Thoracic aorta (tissue), 2 donors: ENCODE measurements at places on chromosomes 16 and 17.
A peak's percentile ranks its signal among the peaks of the same experiment; 100 is the strongest.

- H3K27me3 ChIP-seq = no peaks in the 10 kb centered on the region
- no peaks in the 10 kb centered on the region for H3K36me3 ChIP-seq
- no peak overlapping the region for H3K27ac ChIP-seq
- no peak for DNase-seq
- H3K4me1 ChIP-seq = no peaks in the 10 kb centered on the region
- H3K4me3 ChIP-seq = no peak overlapping the region
These were observed 205.6 kb downstream of the IRF8 start for GRCh38 chr16:86104537-86105048.

GRCh38 chr16:9372934-9373890, 281.8 kb downstream of the HAPSTR1 start:
- DNase-seq = no peak
- no peak overlapping the region for H3K4me3 ChIP-seq
- H3K27me3 ChIP-seq = no peaks in the 10 kb centered on the region

DNA sequence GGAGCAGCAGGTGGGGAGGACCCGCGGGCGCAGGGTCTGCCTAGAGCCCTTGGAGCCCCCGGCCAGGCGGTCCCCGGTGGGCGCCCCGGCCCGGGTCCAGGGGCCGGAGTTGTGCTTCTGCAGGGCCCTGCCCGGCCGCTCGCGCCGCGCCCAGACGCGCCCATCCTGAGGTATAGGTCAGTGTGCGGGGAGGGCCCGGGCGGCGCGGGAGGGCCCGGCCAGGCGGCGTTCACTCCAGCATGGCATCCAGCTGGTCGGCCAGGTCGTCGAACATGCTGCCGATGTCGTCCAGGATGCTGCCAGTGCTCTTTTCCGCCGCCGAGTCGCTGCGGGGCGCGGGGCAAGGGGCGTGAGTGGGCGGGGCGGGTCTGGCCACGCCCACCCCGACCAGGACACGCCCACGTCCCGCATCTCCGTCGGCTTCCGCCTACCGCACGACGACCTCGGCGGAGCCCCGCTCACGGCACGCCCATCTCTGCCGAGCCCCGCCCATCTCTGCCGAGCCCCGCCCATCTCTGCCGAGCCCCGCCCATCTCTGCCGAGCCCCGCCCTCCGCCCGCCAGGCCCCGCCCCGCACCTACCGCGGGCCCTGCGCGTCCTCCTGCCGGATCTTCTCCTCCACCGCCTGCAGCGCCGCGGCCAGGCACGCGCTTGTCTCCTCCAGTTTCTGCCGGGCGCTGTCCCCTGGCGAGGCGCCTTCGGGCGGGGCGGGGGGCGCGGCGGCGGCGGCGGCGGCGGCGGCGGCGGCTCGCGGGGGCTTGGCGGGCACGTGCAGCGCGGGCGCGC, 17.9 kb downstream of the CASKIN1 start:
- no peaks in the 10 kb centered on the region for H3K4me1 ChIP-seq
- H3K27me3 ChIP-seq = no peaks in the 10 kb centered on the region
- no peak overlapping the region for H3K27ac ChIP-seq
- H3K4me3 ChIP-seq = no peak overlapping the region

GRCh38 chr16:63458846-63459245, 1422.6 kb upstream of the CDH8 start:
- H3K4me3 ChIP-seq = no peak overlapping the region
- no peaks in the 10 kb centered on the region for H3K36me3 ChIP-seq
- no peak overlapping the region for H3K27ac ChIP-seq
- H3K27me3 ChIP-seq = no peaks in the 10 kb centered on the region
- DNase-seq = no peak
- no peaks in the 10 kb centered on the region for H3K4me1 ChIP-seq

DNA sequence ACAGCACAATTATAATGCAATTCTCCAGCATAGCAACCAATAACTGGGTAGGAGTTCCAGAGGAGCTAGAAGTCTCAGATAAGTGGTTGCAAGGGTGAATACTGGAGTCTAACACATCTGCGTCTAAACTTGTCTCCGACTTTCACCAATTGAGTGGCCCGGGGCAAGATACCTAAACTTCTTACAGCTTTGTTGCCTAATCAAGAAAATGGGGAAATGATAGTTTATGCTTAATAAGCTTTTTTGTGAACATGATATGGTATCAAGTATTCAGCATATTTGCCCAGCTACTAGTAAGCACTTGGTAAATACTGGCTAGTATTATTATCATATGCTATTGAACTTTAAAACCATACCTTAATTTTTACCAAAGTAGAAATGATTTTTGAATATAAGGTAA, 183.5 kb downstream of the KCNJ2 start:
- no peak overlapping the region for H3K27ac ChIP-seq
- H3K4me3 ChIP-seq = no peak overlapping the region
- no peak for DNase-seq
- no peaks in the 10 kb centered on the region for H3K27me3 ChIP-seq
- H3K36me3 ChIP-seq = no peaks in the 10 kb centered on the region

- no peaks in the 10 kb centered on the region for H3K36me3 ChIP-seq
- H3K27me3 ChIP-seq = no peaks in the 10 kb centered on the region
- H3K27ac ChIP-seq = no peak overlapping the region
- no peak overlapping the region for H3K4me3 ChIP-seq
- no peak for DNase-seq
These were observed 13.0 kb downstream of the ARL4D start for GRCh38 chr17:43411749-43412148.

DNA sequence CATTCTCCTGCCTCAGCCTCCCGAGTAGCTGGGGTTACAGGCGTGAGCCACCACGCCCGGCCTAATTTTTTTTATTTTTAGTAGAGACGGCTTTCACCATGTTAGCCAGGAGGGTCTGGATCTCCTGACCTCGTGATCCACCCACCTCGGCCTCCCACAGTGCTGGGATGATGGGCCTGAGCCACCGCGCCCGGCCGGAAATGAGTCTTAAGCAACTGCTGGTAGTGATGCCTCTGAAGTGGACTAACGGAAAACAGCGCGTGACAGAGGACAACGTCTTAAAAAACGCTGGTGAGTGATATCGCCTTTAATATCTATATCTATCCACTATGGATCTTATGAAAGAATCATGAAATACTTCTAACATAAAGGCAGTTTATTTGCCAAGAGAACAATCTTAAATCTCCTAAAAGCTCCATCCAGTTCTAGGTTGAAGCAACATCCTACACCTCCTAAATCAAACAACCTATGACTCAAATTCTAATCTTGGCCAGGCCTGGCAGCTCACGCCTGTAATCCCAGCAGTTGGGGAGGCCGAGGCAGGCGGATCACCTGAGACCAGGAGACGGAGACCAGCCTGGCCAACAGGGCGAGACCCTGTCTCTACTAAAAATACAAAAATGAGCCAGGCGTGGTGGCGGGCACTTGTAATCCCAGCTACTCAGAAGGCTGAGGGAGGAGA, 69.8 kb downstream of the NXN start:
- no peak for DNase-seq
- no peaks in the 10 kb centered on the region for H3K27me3 ChIP-seq
- H3K36me3 ChIP-seq = no peaks in the 10 kb centered on the region
- H3K27ac ChIP-seq = no peak overlapping the region
- no peaks in the 10 kb centered on the region for H3K4me1 ChIP-seq

DNA sequence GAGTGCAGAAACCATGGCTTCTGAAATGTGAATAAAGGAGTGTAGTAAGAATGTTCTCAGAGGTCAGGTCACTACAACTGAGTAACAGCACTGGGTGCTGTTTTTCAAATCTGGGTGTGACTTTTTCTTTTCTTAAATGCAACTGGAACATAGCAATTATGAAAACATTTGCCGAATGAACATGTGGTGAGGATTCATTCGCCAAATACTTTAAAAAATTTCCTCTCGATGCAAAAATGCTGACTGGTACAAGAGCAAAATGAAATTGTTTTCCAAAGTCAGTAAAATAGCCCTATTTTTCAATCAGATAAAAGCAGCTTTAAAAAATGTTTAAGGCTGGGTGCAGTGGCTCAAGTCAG, 18.6 kb downstream of the ZDHHC7 start:
- H3K27ac ChIP-seq = peak overlapping the region; percentile 84
- no peaks in the 10 kb centered on the region for H3K27me3 ChIP-seq
- no peak overlapping the region for H3K4me3 ChIP-seq
- H3K36me3 ChIP-seq = peaks cover 30% of the 10 kb centered on the region

DNA sequence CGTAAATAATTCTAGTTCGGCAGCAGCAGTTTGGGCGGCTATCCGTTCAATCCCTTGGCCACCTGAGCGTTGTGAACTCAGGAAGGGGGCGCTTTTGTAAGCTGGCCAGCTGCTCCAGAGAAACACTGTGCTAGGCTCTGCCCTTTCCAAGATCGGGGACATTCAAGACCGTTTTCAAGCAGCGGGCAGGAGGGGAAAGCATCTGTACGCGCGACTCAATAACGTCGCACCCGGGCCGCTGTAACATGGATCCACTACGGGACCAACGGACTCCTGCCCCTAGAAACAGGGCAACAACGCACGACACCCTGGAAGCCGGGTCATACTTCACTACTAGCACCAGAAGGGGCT, 463 bp downstream of the TOP2A start:
- H3K27ac ChIP-seq = no peak overlapping the region
- H3K36me3 ChIP-seq = no peaks in the 10 kb centered on the region
- peaks cover 7% of the 10 kb centered on the region for H3K4me1 ChIP-seq
- H3K4me3 ChIP-seq = peak overlapping the region; percentile 76
- H3K27me3 ChIP-seq = no peaks in the 10 kb centered on the region
- no peak for DNase-seq

- DNase-seq = no peak
- no peak overlapping the region for H3K27ac ChIP-seq
- H3K27me3 ChIP-seq = no peaks in the 10 kb centered on the region
These were observed 69.4 kb downstream of the ZDHHC7 start for GRCh38 chr16:84941921-84942320.

DNA sequence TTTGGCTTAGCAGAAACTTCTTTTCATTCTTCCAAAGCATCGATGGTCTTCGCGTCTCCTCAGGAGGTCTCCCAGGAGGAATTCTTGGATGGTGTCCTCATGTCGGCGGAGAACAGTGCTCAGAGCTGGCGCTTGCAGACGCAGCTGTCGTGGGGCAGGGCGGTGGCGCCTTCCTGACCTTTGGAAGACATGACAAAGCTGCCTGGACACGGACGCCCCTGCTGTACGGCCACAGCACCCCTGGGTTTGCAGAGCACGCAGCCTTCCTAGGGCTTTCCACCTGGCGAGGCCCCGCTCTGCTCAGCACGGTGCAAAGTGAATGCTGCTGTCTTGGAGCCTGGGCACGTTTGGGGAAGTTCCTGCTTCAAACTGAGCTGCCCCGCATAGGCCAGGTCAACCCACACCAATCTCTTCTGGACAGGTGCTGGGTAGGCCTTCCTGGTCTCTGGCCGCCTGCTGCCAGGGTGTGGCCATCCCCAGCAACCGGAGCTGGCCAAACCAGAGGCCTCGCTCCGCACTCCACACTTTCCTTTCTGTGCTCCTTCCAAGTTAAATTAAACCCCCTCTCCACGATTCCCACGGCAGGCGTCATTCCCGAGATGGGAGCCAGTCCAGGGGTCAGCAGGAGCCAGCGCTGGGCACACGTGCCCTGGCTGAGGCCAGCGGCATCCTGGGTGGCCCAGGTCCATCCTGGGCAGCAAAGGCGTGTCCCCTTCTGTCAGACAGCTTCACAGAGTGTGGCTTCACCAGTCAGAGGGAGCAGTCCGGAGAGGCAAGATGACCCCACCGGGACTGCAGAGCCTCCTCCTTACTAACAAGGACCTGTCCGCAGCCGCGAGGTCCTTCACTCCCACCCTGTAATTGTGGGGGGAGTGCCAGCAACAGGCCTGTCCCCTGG, 15.0 kb upstream of the KREMEN2 start:
- H3K4me3 ChIP-seq = no peak overlapping the region
- H3K36me3 ChIP-seq = peaks cover 9% of the 10 kb centered on the region
- DNase-seq = no peak
- no peaks in the 10 kb centered on the region for H3K27me3 ChIP-seq
- H3K4me1 ChIP-seq = no peaks in the 10 kb centered on the region

GRCh38 chr16:66295761-66296546, 70.5 kb upstream of the CDH5 start:
- H3K27me3 ChIP-seq = no peaks in the 10 kb centered on the region
- H3K27ac ChIP-seq = no peak overlapping the region
- H3K4me3 ChIP-seq = no peak overlapping the region
- DNase-seq = no peak
- H3K4me1 ChIP-seq = no peaks in the 10 kb centered on the region

DNA sequence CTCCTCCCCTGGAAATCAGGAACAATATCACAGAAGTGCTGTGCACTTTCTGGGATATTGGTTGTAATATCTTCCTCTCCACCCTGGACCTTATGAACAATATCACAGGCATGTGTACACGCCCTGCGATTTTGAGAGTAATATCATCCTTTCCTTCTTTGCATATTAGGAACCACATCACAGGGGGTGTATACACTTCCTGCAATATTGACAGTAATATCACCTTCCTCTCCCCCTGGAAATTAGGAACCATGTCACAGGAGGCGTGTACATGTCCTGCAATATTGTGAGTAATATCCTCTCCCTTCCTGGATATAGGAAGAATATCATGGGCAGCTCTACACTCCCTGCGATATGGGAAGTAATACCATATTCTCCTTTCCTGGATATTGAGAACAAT, 14.2 kb upstream of the TEKT5 start:
- DNase-seq = no peak
- no peak overlapping the region for H3K27ac ChIP-seq
- no peaks in the 10 kb centered on the region for H3K27me3 ChIP-seq

DNA sequence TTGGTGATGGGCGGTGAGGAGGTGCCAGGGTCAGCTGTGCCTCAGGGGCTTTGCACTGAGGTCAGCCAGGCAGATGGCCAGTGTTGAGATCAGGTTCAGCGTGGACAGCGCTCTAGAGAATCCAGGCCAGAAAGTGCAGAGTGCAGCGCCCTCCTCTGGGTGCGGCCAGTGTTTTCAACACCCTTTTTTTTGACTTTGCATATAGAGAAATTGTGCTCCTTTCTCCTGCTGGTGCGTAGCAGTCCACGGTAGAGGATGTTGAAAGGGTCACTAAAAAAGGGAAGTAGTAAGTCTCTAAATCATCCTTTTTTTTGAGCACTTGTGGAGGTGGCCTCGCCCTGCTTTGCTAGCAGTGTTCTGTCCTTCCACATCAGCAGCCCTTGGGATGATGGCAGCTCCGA, 53.9 kb downstream of the BANP start:
- DNase-seq = no peak
- peaks cover 8% of the 10 kb centered on the region for H3K36me3 ChIP-seq
- no peak overlapping the region for H3K4me3 ChIP-seq
- H3K4me1 ChIP-seq = no peaks in the 10 kb centered on the region
- no peaks in the 10 kb centered on the region for H3K27me3 ChIP-seq

- H3K36me3 ChIP-seq = no peaks in the 10 kb centered on the region
- no peak overlapping the region for H3K4me3 ChIP-seq
- DNase-seq = no peak
- H3K4me1 ChIP-seq = no peaks in the 10 kb centered on the region
- H3K27me3 ChIP-seq = no peaks in the 10 kb centered on the region
These were observed 7.1 kb upstream of the GJC1 start for GRCh38 chr17:44837196-44837595.
